T47D (cell line): ENCODE measurements at places on chromosomes 3 and 15.
A peak's percentile ranks its signal among the peaks of the same experiment; 100 is the strongest.

- DNase-seq, result no peak
Measured at GRCh38 chr3:72259755-72260587, 475.0 kb upstream of the PROK2 start.

GRCh38 chr3:141735176-141735575, 2.9 kb upstream of the RNF7 start:
- no peak for DNase-seq

DNA sequence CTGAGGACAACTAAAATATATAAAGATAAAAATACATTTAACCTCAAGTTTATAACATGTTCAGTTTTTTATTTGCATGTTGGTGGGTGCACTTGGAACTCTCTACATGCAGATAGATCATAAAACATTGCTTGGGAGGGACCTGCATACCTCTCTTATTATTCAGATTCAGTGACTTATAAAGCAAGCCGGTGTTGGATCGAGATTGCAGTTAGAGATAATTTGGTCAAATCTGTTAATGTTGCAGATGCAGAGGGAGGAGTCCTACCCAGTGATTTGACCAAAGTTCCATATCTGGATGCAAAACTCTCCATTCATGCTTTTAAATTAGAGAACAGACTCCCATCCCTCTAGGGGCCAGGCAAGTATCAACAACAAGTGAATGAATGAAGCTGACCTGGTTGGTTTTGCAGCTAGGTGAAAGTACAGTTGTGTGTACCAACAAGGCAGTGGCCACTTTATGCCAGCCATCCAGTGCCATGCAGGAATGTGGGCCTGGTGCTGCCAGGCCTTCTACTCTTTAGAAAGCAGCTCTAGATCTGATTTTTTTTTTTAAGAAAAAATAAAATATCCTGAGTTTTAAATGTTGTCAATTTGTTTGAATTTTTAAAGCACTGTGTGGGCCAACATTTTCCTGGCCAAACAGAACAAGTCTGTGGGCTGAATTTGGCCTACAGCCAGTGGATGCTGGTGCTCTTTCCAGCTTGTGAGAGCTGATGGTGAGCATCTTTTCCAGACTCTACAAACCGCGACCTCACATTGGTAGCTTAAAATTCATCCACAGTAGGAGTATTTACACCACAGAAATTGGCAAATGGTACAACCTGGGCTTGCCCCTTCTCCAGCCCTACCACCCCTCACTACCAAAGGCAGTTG, 12.3 kb downstream of the CDIN1 start:
- DNase-seq, result no peak

- DNase-seq, result no peak
Measured at GRCh38 chr3:193660698-193661411, 67.8 kb downstream of the OPA1 start.

DNA sequence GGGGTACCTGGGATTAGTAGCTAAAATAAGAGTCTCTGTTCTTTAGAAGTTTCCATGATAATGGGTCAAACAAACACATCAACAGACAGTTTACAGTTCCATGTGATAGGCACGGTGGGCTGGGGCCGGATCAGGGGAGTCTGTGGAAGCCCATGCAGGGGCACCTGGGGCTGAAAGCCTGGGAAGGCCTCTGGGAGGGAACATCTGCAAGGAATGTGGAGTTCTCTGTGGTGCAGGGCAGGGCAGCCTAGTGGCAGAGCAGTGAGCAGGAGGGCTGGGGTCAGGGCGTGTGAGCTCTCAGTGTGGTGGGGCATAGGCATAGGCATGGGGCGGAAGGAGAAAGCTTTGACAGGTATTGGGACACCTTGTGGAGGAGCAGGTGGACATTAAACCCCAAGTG, 207.7 kb upstream of the TRIM42 start:
- no peak for DNase-seq

DNA sequence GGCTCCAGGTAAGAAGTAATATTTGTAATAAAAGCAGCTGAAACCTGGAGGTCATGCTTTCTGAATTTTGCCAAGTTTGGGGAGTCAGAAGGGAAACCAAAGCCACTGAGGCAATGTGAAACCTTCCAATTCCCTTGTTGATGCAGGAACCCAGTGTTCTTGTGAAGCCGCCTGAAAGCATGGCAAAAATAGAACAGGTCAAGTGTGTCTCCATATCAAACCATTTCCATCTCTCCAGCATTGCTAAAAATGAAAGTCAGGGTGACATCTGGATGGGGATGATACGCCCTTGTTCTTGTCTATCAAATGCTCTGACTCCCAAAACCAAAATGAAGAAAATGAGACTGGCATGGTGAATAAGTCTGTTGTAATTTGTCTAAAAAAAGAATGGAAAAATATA, 362.5 kb downstream of the VPS13C start:
- no peak for DNase-seq

- DNase-seq, result no peak
Measured at GRCh38 chr3:182789371-182789770, 3.9 kb upstream of the ATP11B start.

GRCh38 chr3:12954891-12955650, 113.7 kb upstream of the RPL32 start:
- no peak for DNase-seq

GRCh38 chr3:133491481-133492059, 81.9 kb upstream of the CDV3 start:
- DNase-seq, result no peak

DNA sequence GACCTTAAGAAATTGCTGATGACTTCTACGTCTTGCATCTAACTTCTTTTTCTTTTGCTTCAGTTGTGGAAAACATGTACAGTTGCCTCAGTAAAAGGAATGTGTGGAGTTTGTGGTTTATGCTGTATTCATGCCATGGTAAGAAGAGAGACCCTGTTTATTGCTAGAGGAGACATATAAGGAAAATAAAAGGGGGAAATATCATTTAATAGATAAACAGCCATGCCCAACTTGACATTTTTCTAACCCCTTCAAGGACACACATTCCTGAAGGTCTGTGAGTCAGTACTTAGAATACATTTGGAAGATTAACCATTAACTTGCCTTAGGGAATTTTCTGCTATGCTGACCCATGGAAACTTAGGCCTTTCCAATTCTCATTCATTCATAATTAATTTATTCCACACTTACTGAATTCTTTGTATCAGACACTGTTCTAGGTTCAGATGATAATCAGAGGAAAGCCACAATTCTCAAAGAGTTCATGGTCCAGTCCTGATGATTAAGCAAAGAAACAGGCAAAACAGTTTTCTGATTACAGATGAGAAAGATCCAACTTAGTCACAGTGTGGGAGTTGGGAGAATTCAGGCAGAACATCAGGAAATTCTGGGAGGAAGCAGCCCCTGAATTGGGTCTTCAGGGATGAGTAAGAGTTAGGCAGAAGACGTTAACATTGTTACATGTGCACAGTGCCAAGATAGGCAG, 329.8 kb upstream of the RASGRP1 start:
- DNase-seq, result no peak

- peak; percentile 97 for DNase-seq
Measured at GRCh38 chr3:134476306-134476705, 9.5 kb downstream of the ANAPC13 start.

DNA sequence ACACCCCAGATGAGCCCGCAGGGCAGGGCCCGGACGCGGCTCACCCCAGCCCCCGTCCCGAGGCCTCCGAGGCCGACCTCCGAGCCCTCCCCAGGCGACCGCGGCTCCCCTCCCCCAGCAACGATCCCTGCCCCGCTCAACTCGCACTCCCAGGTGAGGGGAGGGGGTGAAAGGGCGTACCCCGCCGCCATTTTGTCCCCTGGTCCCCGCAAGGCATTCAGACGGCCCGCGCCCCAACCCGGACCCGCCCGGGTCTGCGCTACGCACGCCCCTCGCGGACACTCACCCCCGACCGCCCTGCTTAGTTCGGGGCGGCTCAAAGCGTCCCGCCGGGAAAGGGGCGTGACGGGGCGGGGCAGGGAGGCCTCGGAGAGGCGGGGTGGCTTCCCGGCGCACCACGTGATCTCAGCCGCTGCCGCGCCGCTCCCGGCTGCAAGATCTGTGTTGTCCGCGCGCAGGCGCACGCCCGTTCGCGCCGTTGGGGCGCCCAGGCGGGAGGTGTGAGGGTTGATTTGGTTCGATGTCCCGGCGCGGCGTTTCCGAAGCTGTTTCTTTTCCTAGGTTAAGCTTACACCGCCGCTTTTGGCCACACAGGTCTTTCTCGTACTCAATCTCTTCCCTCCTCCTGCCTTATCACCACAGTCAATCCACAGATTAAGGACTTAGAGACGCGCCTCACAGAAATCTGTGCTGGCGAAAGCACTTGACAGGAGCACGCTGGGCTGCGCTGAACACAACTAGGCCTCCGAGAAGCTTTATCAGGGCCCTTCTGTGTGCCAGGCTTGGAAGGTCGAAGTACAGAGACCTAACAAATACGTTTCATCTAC, at the start of gene SCAPER:
SCAPER (minus strand) TSS at position 328 of the 827 bp plus-strand sequence. CDS start 21,523 bp downstream, outside the sequence.
- peak; percentile 92 for DNase-seq

- no peak for DNase-seq
Measured at GRCh38 chr3:5840056-5840455, 652.5 kb downstream of the EDEM1 start.

DNA sequence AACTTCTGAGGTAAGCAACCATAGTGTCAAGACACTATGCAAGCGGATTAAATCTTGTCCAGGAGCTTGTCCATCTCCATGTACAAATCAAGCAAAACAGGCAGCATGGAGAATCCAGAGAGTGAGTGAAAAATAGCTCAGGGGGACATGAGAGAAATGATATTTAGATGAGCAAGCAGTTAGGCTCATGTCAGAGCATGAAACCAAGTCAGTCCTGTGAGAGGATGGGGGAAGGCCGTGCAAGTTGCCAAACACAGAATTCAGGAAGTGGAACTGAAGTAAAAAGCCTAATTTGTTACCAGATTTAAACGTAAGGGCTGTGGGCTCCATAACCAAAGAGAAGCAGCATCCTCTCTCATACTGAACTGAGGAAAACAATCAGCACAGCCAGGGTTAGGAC, 995.9 kb downstream of the MCTP2 start:
- no peak for DNase-seq

GRCh38 chr15:64344651-64345294, 11.2 kb downstream of the CSNK1G1 start:
- DNase-seq, result no peak

DNA sequence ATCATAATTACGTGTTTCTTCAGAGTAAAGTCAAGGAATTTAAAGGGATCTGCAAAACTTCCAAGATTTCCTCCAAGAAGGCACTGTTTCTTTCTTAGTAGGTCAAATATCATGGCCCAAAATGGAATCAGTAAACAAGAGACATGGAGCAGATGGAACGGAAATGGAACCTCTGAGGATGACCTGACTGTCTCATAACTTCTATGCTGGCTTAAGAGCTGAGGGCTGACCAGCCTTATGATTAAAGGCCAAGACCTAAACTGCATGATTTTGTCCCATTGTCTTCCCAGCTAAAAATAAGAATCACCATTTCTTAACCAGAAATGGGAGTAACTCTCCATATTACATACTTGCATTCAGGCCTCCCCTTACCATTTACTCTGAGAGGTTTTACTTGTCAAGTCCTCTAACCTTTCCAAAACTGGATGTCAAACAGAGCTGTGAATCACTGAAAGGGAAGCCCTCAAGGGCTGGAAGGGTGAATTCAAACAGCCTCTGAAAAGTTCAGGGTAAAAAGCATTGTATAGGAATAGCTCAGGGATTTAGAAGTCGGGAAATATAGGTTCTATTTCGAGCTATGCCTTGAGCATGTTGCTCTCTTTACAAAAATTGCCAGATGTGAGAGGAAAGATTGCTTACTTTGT, 103.7 kb downstream of the MEIS2 start:
- no peak for DNase-seq
